Mesendoderm (in vitro differentiated cells): ENCODE measurements at places on chromosomes 11 and 22.

DNA sequence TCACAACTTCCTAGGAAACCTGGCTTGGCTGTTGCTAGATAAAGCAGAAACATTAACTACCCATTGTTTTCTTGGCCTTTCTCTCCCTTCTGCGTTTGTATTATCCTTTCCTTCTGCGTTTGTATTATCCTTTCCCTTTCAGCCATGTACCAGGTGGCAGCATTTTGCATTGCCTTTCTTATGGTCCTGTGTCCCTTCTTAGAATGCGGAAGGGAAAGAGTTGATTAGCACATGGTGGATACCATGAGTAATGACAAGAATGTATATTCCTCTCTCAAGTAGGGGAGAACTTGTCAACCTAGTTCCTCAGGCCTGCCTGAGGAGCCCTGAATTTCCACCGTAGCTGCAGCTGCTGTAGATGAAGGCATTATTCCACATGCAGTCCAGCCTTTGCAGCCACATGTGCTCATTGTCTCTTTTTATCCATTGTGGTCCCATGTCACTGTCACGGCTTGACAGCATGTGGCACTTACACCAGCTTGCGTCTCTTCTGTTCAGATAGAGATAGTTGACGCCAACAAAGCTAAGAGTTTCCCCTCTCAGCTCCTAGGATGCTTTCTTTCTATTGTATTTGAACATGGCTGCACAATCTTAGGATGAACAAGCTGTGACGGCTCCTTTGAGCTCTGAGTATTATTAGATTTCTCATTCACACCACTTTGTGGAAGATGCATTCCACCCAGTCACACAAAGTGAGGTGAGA lies 44.8 kb downstream of the SLN start:
- peak; percentile 22 for DNase-seq

GRCh38 chr11:110730773-110731172 lies 18.5 kb upstream of the ARHGAP20 start:
- no peak for DNase-seq

DNA sequence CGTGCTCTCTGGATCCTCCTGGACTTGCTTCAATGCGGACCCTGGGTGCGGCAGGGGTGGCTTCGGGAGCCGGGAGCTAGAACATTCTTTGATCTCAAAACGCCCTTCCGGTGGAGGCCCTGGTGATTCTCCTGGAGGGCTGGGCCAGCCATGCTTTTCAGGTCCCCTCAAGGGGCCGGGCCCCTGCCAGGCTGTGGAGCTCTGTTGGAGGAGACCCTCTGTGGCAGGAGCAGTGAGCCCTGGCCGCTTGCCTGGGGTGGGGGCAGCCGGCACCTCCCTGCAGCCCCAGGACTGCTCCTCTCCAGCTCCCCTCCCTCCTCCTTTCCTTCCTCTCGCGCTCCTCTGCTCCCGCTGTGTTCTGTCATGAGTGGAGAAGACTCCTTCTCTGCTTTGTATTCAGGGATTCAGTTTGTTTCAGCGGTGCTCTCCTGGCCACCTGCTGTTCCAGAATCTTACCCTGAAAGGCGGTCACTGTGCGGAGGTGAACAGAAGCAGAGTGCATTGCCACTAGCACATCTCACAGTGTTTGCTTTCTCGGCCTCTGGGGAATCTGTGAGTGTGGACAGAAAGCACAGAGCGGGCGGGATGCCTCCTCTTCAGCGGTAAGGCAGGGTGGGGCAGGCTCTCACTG lies 289.1 kb downstream of the TBC1D22A start:
- no peak for DNase-seq

DNA sequence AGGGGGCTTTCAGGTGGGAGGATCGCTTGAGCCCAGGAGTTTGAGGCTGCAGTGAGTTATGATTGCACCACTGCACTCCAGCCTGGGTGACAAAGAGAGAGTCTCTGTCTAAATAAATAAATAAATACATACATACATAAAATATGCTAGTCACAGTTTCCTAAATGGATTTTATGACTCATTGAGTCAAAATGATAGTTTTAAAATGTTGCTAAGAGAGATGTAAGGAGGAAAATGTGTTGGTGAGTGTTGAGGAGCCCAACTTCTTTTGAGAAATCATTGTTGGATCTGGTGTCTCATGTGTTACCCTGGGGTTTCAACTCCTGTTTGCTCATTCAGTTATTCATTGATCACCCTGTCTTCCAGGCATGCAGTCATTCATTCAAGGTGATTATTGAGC lies 21.0 kb downstream of the PARVB start:
- no peak for DNase-seq

GRCh38 chr22:22770881-22771280 lies 116.7 kb upstream of the IGLL5 start:
- no peak for DNase-seq

DNA sequence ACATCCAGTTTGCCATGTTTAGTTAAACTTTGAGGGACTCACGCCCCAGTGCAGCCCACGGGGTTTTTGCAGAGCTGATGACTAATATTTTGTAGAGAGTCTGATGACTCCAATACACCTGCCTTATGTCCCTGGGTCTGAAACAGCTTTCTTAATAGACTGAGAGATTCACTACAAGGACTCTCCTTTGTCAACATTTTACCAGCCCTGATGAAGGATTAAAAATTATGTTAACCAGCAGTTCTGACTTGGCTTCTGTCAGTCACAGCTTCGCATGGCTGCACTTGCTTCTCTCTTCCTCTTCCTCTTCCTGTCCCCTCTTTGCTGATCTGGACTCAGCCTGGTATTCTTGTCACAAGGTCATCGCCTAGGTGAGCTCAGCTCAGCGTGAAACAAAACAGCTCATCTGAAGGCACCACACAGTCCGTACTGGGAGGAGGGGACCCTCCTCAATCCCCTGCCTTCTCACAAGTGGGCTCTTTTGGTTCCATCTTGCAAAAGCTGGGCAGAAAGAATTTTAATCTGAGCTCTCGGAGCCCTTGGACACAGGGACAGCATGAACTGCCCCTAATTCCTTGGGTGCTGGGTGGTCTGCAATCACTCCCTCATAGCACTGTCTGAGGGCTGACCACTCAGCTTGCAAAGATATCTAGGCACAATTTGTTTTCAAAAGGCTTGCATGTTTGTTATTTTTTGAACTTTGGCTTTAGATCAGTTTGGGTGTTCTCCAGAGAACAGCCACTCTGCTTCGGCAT lies 38.1 kb upstream of the POU2AF1 start:
- DNase-seq, result no peak

- no peak for DNase-seq
These were observed 146.3 kb downstream of the WNT7B start for GRCh38 chr22:45830531-45831245.

DNA sequence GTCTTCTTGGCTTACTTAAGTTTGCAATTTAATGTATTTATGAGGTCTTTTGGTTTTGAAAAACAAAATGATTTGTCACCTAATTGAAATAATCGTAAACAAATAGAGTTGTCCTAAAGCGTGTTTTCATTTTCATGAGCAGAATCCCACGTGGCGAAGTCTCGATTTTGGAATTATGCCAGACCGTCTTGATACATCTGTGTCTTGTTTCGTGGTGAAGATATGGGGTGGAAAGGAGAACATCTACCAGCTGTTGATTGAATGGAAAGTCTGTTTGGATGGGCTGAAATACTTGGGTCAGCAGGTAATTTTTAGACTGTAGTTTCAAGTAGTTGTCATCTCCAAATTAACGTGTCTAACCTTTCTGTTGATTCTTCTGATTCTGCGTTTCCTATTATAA lies 64.7 kb downstream of the UVRAG start:
- no peak for DNase-seq

- DNase-seq, result no peak
These were observed 24.0 kb upstream of the GNB1L start for GRCh38 chr22:19878461-19879245.

DNA sequence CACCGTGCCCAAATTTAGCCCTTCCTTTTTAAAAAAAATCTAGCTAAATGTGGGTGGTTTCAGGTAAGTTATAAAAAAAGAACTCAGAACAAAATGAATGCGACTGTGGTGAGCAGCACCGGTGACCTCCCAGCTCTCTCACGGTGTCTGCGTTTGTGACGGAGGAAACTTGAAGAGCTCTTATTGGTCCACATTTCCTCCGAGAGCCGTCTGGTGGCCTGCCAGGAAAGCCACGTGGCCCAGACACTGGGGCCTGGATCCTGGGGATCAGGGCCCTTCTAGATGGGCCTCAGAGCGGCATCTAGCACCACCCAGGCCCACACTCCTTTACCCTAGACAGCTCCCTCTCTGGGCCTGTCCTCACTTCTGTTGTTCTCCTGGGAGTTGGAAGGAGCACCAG lies 39.5 kb downstream of the B3GAT1 start:
- DNase-seq, result no peak

DNA sequence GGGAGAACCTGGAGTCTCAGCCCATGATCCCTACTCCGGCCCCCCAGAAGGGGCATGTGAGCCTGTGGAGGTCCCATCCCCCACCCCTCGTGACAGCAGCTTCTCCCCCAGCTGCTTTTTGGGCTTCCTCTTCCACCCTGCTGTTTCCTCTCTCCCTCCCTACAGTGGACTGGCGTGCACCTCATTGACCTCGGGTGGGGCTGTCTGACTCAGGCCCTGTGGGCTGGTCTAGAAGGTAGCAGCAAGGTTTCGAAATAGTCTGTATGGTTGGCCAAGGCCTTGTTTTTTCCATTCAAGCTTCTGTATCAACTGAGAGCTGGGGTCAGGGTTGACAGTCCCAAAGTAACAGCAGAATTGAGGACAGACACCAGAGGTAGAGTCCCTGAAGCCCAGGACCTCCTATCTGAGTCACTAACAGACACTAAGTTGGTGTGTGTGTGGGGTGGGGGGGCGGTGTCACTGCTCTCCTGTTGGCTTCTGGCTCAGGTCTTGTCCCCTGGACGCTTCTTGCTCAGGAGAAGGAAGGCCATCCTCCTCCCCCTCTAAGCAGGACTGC lies 7.7 kb downstream of the SLC37A2 start:
- DNase-seq, result no peak
